Fibroblast of lung (primary cell): ENCODE measurements at places on chromosomes 13 and 19. TPM values are rescaled to one million over a fixed set of nuclear protein-coding genes. Genes with fewer than 3 reads are reported as not detected.

DNA sequence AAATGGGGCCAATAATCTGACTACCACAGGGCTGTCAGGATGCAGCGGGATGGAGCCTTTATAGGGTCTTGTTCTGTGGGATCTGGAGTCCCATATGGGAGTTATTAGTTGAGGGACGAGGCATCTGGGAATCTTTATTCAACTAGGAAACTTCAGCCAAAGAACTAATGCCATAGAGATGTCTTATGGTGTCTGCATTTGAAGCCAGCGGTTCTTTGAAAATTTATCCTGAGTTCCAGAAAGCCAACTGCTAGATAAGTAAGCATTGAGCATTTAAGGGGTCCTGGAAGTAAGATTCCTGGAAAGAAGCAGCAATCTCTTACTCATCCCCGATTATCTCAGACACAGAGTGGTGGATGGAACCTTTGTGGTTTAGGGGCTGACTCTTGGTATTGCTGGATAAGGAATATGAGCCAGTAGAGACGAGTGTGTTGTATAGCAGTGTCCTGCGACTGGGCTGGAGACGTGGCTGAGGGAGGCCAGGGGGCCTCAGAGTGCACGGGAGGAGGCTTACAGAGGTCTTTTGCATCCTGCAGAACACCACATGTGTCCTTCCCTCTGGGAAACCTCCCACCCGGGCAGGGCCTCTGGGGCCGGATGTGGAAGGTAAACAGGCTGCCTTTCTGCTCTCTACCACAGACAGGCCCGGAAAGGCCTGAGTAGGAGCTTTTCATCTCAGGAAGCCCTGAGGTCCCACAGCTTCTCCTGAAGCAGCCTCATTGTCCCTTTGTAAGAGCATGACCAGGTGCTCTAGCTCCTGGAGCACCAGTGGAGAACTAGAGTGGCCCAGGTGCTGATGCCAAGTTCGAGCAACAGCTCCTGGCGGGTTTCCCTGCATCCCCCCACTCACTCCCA, 28.8 kb downstream of the ACTN4 start:
- peak; percentile 87 for DNase-seq

DNA sequence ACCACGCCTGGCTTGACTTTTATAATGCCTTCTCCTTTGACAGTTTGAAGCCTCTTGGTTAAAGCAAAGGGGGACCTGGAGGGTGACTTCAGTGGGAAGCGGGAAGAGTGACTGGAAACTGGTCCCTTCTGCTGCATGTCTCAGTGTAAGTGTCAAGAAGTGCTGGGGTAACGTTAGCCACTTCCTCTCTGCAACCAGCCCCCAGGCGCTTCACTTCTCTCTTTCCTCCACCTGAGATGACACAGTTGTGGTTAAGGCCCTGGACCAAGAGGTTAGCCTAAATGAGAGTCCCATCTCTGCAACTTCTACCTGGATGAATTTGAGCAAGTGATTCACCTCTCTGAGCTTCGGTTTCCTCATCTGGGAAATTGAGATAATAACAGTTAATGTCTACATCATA, 16.3 kb downstream of the LEUTX start:
- DNase-seq = no peak

DNA sequence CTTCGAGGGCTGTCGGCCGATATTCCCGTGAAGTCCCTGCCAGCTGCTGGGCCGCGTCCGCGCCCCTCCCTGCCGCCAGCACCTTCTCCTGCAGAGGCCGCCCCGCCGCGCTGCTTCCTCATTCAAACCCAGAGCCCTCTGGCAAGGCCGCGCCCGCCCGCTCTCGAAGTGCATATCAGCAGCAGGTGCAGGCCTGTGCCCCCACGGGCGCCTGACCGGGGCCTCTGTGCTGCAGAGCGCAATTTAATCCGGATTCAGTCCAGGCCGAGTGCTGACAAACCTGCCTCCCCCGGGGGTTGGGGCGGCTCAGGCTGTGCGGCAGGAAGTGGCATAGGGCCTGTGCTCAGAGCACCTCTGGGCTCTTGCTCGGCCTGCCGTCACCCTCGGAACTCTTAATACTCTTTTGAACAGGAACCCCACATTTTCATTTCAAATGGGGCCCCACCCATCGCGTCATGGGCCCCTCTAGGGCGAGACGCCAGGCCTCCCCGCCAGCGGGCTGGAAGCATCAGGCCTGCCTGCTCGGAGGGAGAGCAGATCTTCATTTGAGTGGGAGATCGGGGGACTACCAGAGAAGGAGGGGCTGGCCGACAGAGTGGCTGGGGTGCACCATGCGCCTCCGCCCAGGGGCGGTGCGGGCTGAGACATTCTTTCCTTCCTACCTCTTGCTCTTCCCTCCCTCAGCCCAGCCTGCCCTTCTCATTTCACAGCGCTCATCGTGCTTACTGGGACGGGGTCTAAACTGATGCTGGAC, 125.7 kb downstream of the TNFRSF19 start:
- no peak for DNase-seq

CALR3 gene
- 0.10 TPM in 1 of 2 replicates, not detected in the other for polyA plus RNA-seq

SAE1 gene
- polyA plus RNA-seq = 152 and 218 TPM in 2 replicates

GRCh38 chr13:44605275-44605674, 29.1 kb upstream of the TSC22D1 start:
- no peak for DNase-seq

LGALS14 gene
- polyA plus RNA-seq = not detected in 2 replicates

CCNA1 gene
- 0.48 and 0.89 TPM in 2 replicates for polyA plus RNA-seq

DNA sequence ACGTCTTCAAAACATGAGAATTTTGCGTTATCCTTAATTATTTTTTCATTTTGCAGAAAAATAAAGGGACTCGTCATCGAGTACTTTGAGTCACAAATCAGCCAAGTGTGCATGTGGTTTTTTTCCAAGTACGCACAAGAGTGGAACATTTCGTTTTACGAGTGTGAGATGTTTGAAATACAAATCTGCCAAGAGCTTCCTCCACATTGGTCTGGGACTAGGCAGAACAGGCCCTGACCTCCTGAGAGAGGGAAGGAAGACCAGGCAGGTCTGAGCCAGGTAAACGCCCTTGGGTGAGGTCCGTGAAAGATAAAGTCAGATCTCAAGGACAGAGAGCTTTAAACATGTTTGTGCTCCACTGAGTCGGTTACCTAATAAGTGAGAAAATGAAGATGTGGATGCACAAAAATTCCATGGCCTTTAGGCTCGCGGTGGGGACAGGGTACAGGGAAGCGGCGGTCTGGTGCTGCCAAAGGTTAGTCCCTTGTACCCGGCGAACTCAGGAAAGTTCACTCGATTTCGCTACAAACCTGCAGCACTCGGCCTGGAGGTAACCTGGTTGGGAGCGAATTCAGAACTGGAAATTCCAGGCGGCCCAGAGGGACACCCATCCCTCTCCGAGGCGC, 473 bp upstream of the ITM2B start:
- no peak for DNase-seq

DNA sequence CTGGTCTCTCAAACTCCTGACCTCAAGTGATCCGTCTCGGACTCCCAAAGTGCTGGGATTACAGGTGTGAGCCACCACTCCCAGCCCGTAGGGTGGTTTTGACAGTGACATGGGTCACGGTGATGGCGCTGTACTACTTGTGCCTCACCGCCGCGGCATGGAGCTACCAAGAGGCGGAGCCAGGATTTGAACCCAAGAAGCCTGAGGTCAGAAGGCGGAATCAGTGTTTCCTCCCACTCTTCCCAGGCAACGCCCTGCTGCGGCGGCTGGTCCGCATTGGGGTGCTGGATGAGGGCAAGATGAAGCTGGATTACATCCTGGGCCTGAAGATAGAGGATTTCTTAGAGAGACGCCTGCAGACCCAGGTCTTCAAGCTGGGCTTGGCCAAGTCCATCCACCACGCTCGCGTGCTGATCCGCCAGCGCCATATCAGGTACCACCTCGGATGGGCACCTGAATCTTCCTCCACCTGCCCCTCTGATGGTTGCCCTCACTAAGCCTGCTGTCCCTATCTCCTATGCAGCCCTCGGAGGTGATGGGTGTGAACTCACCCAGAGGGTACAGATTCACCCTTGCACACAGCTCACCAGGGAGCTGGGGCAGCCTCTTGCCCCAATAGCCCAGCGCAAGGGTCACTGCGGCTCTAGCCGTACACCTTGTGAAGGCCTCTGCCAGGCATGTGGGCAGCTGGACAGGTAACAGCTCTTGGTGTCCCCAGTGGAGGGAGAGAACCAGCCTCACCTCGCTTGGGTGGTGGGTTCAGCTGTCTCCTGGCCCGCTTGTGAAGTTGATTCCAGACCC, 5.6 kb downstream of the RPS9 start:
- DNase-seq = no peak

GRCh38 chr19:35115177-35115951, at the start of gene FXYD3:
Gene FXYD3, plus strand, starts transcription at chr19:35115823. Its CDS starts 3,554 bp downstream, at chr19:35119377.
- DNase-seq = no peak

RPL36 gene
- polyA plus RNA-seq = 341 and 394 TPM in 2 replicates

GRCh38 chr13:31764556-31764955, 25.2 kb downstream of the RXFP2 start:
- DNase-seq = no peak

- DNase-seq = no peak
Observed at GRCh38 chr19:38134540-38135149, 89.4 kb downstream of the DPF1 start.

DNA sequence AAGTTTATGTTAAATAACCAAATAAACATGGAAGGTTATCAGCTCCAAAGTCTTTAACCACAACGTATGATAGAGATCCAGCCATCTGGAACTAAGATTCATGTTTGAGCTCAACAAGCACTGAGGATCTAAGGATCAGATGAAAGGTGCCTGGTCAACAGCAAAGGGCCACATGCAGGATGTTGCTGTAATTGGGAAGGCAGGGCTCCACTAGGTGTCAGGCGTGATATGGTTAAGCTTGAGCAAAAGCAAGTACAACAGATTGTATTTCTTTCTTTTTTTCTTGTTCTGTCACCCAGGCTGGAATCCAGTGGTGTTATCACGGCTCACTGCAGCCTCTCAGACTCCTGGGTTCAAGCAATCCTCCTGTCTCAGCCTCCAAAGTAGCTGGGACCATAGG, 12.0 kb downstream of the EBPL start:
- peak; percentile 50 for DNase-seq

ATP8A2 gene
- 0.01 and 0.02 TPM in 2 replicates for polyA plus RNA-seq

ZNF471 gene
- 1.7 and 2.4 TPM in 2 replicates for polyA plus RNA-seq

ZNF112 gene
- 2.9 and 4.9 TPM in 2 replicates for polyA plus RNA-seq

PRKCG gene
- not detected in 2 replicates for polyA plus RNA-seq

- no peak for DNase-seq
Observed at GRCh38 chr13:31930901-31931522, 100.6 kb upstream of the FRY start.

LRRC4B gene
- polyA plus RNA-seq = 0.02 TPM in 2 replicates

DNA sequence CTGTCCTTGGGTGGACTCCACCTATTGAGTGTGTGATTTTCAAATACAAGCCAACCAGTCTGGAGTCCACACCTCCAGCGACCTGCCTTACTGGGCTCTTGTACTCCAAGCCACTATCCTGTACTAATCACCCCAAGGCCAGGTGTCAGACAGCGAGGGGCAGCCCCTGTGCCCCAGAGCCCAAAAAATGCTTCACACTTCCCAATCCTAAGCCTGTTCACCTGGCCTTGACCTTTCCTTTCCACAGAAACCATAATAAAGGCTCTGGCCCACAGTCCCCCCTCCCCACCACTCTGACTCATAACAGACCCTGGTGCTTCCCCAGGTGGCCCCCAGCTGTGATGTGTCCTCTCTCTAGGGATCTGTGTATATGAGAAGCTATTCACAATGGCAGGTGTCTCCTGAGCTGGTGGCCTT, 3.9 kb downstream of the CD209 start:
- no peak for DNase-seq

GRCh38 chr13:35836446-35836845, 294.7 kb downstream of the DCLK1 start:
- DNase-seq = no peak

PRR19 gene
- 0.39 and 0.54 TPM in 2 replicates for polyA plus RNA-seq

DHDH gene
- 0.08 TPM in 1 of 2 replicates, not detected in the other for polyA plus RNA-seq

MISP gene
- not detected in 2 replicates for polyA plus RNA-seq

ALOX5AP gene
- polyA plus RNA-seq = 0.25 and 0.36 TPM in 2 replicates

GRCh38 chr13:52447815-52448552, 2.5 kb downstream of the VPS36 start:
- peak; percentile 13 for DNase-seq

DNA sequence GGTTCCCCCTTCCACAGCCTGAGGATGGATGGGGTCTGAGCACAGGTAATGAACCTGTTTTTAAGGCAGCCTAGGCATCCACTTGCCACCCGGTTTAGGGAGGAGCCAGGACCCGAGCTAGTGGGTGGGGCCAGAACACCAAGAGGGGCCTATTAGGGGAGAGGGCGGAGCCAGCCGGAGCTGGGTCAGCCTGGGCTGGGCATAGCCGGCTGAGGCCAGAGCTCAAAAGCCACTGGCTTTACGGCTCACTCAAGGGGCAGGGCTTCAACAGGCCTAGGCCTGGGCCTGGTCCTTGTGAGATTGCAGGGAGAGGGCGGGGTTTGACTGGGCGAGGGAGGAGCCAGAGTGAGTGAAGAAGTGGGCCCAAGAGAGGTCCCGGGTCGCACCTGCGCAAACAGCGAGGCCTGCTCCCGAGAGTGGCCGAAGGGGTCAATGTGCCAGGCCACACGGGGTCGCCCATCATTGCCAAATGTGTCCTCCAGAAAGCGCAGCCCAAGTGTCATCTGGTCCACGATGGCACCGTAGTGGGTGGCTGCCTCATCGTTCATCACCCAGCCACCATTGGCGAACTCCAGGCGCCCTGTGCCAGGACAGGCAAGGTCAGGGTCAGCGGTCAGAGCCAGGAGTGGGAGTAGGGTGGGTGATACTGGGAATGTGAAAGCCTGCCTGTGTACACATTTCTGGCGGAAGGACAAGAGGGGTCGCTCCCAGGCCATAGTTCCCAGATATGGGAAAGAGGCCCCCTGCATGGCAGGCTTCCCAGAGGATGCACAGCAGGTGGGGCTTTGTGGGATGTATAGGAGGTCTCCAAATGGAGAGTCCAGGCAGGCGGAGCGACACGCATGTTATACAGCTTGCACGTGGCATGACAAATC, 1.9 kb downstream of the MAN2B1 start:
- no peak for DNase-seq

DNA sequence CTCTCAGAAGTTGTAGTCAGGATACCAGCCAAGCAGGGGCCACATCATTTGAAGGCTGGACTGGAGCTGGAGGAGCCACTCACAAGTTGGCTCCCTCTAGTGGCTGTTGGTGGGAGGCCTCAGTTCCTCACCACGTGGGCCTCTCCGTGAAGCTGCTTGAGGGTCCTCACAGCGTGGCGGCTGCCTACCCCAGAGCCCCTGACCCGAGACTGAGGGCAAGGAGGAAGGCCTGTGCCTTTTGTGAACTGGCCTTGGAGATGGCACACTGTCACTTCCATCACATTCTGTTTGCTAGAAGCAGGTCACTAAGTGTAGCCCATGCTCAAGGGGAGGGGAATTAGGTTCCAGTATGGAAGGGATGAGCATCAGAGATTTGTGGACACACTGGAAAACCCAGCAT, 14.6 kb downstream of the GNA11 start:
- DNase-seq = peak; percentile 39

- peak; percentile 84 for DNase-seq
Observed at GRCh38 chr19:12946092-12946721, 545 bp downstream of the RAD23A start.

ZNF440 gene
- polyA plus RNA-seq = 3.7 and 4.6 TPM in 2 replicates

- no peak for DNase-seq
Observed at GRCh38 chr19:46724468-46724867, 7.6 kb upstream of the PRKD2 start.

DNA sequence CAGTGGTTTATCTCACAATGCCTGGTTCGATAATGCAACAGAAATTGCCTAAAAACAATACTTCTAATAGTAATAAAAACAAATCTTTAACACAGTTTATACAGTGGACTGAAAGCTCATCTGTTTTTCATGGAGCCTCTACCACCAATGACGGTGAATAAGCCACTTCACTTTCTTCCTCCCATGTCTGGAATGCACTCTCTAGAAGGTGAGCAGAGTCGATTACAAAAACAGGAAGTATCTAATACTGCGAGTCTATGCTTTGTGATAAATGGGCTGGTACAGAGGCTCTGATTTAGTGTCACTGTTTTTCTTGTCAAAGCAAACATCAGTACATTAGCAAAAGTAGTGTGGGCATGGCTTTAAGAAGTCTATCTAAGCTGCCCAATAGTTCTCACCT, 1348.6 kb upstream of the SLC10A2 start:
- DNase-seq = no peak

DHRS12 gene
- 3.6 and 5.7 TPM in 2 replicates for polyA plus RNA-seq
